ENCODE measurements at places on chromosomes 2 and 18.

- DNase-seq = no peak
These were observed 31.2 kb downstream of the VWA3B start for GRCh38 chr2:98118161-98118560.

DNA sequence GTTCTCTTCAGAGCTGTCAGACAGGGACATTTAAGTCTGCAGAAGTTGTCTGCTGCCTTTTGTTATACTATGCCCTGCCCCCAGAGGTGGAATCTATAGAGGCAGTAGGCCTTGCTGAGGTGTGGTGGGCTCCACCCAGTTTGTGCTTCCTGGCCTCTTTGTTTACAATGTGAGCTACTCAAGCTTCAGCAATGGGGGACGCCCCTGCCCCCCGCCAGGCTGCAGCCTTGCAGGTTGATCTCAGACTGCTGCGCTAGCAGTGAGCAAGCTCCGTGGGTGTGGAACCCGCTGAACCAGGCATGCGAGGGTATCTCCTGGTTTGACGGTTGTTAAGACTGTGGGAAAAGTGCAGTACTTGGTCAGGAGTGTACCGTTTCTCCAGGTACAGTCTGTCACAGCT, 24.0 kb upstream of the PAIP2B start:
- DNase-seq = no peak

DNA sequence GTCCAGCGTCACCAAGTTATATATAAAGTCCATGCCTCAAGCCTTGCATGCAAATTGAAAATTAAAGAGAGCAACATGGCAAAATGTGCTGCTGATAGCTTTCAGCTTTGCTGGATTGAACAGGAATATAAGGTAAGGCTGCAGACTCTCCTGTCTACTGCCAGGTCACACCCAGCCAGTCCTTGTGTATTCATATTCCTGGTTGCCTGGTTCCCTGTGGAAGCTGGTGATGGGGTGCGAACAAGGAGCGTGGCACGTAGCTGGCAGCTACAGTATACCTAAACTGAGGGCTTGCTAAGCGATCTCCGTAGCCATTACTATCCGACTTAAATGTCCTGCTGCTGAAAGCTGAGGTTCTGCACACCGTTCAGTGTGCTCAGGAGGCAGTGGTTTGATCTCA, 50.1 kb upstream of the NOSTRIN start:
- no peak for DNase-seq

DNA sequence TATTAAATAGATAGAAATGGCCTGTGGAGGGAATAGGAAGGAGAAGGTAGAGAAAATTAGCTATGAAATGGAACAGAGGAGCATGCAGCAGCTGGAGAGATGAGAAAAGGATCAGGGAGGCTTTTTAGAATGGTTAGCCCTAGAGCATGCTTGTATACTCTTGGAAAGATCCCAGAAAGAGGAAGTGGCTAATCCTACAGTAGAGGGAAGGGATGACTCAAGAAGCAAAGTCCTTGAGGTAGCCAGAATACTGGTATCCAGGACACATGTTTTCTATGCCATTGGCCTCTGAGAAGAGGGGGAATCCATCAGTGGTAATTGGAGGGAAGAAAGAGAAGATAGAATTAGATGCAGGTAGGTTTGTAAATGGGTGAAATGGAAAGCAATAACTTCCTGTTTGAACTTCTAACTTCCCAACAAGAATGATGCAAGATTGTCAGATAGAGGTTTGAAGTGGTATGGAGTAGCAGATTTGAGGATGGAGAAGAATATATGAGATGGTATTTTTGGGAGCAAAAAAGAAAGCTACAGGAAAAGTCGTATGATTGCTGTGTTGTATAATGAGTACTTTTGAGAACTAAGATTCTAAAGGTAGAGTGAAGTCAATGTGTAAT, 17.1 kb upstream of the OSBPL6 start:
- no peak for DNase-seq

- no peak for DNase-seq
These were observed 206.5 kb upstream of the ITGA4 start for GRCh38 chr2:181250691-181251090.

GRCh38 chr18:7896161-7896560, 329.0 kb downstream of the PTPRM start:
- DNase-seq = no peak

- DNase-seq = no peak
These were observed 750 bp upstream of the RMP24 start for GRCh38 chr18:35971661-35972196.

DNA sequence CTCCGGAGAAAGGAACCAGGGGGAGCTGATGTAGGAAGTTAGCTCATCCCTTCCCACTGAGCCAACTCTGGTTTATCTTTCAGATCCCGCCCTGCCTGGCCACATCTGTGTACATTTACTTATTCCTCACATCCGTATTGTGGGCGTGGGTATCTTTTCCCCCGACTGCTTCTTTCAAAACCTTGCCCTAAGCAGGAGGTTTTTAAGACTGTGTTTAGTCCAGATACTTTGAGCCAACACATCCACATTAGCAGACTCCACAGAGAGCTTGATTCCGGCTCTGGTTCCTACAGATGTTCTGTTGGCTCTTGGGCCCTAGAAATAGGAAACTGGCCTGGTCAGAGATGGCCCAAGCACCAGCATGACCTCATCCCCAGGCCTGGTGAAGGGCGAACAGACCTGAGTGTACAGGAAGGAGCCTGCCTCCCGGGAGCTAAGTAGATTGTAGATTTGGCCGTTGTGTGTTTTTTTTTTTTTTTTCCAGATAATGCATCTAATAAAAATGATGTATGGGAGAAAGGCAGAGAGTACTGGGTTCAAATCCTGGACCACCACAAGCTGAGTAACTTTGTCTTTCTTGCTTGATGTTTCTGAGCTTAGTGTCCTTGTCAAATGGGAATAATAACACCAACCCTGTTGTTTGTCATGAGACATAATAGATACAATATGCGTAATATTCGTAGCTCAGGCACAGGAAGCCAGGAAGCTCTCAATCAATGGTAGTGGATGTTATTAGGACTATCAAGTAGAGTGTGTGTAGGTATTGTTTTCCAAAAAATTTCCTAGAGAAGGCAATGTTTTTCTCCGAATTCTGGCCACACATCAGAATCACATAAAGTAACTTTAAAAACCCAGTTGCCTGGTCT, 92.3 kb downstream of the PRKCE start:
- DNase-seq = no peak

DNA sequence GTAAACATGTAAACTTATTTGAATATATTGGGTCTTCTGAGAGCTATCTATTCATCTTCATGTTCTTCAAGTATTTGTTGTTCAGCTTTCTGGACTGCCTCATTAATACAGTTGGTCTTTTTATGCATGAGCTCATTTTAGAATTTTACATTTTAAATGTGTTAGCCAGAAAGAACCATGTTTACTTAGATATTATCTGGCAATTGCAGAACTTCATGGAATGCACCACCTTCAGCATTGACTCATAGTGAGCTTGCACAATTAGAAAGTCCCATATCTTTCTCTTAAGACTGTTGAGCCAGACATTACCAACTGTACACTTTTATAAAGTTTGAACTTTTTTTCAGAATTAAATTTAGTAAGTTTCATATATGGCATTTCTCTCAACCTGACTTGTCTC, 536.7 kb downstream of the RIT2 start:
- no peak for DNase-seq

DNA sequence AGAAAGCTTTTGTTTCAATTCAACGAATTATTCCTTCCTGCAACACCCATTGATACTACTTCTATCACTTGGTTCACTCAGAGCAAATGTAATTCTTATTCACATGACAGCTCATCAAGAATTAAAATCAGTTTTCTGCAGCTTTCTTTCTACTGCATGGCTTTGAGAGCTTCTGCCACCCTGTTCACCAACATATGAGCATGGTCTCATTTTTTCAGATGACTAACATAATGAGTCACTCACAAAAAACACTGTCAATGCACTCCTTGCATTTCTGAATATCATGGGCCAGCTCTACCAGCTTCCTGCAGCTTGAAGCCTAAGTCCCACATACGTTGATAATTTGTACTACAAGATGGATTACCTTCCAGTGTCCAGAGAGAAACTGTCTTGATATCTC, 342.9 kb downstream of the LRATD1 start:
- DNase-seq = no peak

DNA sequence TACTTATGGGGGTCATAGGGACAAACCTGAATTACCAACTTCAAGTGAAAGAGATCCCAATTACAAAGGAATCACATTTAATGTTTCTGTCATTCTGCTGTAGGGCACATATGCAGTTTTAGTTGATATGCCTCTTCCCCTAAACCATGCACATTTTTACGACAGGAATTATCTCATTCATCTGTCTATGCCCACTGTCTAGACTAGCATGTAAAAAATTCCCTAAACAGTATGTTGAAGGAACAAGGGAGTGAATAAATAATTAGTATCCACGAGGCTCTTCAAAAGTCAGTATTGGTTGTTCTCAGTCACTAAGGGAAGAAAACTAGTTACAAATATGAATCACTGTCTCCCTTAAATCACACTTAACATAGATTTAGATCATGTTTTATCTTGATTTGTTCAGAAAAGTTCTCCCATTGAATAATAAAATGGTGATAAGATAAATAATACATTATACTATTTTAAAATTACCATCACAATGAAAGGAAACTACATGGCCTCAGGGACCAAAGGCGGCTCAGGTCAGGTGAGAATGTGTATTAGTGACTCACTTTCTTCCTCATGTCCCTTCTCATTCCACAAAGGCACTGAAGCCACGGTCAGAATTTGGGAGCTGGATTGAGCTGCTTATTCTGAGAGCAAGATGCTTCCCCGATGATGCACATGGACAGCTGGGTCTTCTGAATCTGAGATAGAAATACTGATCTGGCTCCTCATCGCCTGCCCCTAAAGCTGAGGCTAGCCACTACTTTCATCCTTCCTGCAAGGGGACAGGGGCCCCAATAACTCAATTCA, 29.1 kb downstream of the DYM start:
- DNase-seq = no peak

DNA sequence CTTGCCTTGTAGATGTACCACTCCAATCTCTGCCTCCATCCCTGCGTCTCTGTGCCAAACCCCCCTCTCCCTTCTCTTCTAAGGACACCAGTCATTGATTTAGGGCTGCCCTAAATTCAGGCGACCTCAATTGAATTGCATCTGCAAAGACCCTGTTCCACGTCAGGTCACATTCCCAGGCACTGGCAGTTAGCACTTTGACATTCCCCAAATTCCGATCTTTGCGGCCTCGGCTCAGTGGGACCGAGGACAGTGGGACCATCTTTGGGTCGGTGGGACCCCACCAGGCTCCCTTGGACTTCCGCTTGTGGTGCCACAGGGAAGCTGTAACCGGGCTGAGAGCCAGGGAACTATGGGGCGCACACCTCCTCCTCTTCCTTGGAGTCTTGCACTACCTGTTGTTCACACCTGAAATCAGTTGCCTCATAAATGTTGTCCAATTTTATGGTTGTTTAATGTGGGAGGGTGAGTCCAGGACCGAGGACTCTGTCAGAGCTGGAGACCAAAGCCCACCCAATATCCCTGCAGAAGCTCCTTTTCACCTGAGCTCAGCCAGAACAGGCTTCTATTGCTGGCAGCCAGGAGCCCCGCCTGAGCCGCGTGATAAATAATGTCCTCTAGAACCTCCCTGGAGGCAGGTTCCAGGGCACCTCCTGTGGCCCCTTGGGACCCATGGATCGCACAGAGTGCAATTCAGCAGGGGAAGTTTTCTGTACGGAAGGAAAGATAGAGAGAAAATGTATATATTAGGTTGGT, 271.6 kb downstream of the EIPR1 start:
- no peak for DNase-seq

DNA sequence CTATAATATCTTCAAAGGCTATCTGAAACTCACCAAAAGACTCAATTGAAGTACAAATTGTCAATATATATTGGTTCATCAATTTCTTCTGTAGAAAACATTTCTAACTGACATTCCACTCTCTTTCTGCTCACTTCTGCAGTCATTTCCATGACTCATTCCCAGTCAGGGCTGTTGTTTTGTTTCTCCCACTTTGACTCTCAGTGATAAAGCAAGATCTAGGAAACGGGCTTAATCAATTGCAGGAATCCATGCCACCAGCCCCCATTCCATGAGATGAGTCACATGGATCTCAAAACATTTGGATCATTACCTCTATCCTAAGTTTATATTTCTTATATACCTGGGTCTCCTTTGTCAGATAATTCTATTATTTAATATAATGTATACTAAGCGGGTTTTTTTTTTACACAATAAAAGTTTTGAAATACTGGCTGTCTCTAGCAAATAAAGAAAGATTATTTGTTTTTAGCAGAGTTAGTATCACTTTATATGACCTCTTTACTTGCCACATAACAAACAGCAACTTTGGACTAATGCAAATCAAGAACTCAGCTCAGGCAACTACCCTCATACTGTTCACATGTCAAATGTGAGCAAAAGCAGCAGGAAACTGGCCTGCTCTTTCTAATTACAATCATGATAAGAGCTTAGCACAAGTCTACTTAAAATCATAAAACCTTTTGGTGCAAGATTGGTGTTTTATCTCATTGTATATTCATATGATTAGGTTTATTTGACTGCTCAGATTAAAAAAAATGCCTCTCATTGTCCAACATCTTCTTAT, 251.1 kb upstream of the PIK3C3 start:
- no peak for DNase-seq

- no peak for DNase-seq
These were observed 1647.1 kb downstream of the SUCLG1 start for GRCh38 chr2:82811946-82812345.

DNA sequence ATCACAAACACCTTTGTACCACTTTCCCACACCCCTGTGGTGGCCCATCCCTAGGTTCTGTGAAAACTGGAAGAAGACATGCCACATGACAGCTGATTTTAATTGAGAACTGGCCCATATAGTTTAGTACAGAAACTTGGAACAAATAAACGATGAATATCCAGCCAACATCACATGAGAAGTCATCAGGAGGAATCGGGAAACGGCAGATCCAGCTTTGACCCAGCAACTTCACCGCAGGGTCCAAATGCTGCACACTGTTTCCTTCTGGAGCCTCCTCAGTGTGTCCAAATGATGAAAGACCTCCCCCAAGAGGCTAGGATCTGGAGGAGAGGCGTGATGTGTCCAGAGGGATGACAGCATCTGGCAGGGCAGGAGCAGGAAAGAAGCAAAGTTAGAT, 75.5 kb downstream of the COPS8 start:
- no peak for DNase-seq

DNA sequence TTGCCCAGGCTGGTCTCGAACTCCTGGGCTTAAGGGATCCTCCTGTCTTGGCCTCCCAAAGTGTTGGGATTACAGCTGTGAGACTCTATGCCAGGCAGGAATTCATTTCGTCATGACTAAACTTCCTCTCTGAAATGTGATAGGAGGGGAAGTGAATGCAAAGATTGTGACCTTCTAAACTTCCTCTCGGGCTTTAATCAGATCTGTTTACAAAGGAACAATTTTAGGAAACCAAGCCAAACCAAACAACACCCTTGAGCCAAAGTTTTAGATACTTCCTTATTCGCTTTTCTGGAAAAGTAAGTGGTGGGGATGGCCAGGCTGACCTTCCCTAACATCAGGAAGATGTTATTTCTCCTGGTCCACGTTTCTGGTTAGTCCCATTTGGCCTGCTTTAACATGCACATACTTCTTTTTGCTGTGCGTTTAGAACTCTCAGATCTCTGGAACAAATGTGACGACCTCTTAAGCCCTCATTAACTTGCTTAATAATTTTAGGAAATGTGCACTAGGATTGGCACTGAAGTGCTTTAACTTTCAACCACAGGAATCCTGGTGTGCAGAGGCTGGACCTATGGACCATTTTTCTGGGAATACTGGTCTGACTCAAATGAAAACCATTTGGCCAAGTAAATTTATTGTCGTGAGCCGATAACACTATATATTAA, 33.2 kb upstream of the YES1 start:
- DNase-seq = no peak

- DNase-seq = no peak
These were observed 19.2 kb upstream of the CERS6 start for GRCh38 chr2:168436840-168437239.

GRCh38 chr2:179746981-179747380, 114.4 kb downstream of the ZNF385B start:
- DNase-seq = no peak
